ENCODE measurements at places on chromosomes 3 and 15.

GRCh38 chr3:187213616-187214015 lies 16.3 kb downstream of the RTP1 start:
- DNase-seq = no peak

- DNase-seq = no peak
Observed at GRCh38 chr3:107413264-107413663, 36.0 kb downstream of the CCDC54 start.

DNA sequence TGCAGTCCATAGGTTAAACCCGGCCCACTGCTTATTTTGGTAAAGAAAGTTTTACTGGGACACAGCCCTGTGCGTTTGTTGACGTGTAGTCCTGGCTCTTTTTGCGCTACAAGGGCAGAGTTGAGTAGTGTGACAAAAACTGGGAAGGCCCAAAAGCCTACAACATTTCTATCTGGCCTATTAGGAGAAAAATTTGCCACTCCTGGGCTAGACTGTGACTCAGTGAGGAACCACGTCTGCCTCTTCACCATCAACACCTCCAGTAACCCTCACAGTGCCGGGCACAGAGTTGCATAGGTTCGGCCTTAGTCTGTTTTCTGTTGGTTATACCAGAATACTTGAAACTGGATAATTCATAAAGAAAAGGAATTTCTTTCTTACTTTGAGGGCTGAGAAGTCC lies 110.3 kb downstream of the TOP2B start:
- no peak for DNase-seq

DNA sequence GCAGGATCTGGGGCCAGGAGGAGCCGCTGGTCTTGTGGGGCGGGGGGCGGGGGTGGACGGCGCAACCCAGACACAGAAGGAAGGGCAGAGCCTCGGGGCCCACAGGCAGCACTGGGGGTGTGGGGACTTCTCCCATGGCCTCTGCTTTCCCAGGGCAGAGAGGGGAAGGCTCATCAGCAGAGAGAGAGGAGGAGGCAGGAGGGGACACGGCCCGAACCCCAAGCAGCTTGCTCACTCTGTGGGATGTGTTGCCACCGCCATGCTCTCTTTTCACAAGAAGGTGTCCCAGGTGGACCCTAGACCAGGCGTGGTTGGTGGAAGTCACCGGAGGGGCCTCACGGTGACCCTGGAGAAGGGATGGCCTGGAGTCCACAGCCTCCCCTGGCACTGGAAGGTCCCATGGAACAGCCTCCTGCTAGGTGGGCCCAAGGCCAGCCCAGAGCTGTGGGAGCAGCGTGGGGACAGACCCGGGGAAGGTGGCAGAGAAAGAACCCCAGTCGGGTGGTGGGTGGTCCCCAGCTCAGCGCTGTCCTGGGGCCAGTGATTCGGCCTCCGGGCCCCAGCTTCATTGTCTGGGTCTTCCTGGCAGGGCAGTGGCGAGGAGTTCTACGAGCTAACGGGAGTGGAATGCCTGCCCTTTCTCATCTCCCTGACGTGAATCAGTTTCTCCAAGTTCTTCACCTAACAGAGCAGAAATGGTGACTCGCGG lies 46.8 kb upstream of the PCSK6 start:
- no peak for DNase-seq

DNA sequence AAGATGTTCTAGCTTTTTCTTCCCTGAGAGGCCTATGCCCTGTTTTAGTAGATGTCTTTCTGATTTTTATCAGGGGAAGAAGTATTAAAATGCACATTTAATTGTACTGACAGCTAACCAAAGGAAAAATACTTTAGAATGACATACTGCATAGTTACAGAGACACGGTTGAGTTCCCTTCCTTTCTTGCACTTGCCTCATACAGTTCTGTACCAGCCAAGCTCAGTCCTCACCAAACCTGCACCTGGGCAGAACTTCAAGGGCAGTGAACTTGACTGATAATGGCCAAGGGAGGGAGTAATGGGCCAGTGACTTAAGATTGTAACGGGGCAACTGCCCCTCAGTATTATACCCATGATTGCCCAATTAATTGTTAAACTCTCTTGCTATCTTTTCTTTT lies 34.1 kb upstream of the RASGRP1 start:
- DNase-seq = no peak

DNA sequence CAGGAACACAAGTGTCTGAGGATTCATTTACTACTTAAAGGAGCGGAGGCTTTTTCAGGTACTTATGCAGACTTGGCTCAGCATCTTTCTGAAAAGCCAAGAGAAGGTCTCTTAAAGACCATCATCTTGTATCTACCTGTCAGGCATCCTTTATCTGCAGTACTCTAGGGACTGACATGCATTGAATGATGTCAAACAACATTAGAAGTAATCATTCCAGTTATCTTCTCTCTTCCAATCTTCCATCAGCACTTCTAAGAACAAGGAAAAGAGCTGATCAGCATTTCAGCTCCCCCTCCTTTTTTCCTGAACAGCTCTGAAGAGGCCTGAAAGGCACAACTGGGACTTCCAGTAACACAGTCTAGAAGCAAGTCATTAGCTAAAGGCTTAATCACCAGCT lies 214.8 kb downstream of the KCNH8 start:
- no peak for DNase-seq

- DNase-seq = no peak
Observed at GRCh38 chr3:196590279-196590678, 21.8 kb downstream of the FBXO45 start.

- DNase-seq = peak; percentile 96
Observed at GRCh38 chr15:70596354-70597055, 166.9 kb downstream of the UACA start.

DNA sequence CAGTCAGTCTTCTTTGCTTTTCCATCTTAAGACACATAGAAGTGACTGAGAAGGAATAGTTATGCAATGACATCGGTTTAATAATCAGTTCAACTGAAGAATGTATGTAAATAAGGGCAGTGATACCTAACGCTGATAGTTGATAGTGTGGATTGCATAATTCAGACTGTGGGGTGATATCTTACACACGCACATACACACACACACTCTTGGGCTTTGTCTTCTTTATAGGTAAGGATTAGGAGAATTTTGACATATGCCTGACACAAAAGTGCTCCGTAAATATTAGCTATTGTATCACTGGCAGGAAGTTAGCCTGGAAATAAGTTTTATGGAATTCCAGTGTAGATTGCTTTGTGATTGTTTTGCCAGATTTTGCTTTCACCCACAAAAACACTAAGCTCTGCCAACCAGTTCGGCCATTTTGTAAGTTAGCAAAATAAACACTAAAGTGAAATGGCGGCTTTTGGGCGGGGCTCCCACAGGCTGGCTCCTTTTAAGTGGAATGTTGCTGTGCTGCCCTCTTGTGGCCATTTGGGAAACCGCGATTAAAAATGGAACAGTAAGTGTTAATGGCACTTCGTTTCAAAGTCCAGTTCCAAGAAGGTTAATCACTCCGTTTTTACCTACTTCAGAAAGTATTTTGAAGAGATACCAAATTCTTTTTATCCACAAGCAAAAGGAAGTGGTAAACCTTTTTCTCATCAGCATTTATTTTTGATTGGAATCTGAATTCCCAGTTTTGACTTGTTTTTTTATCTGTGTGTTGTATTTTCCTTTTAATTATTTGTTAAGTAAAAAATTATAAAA lies 17.7 kb downstream of the CHD2 start:
- DNase-seq = peak; percentile 95

DNA sequence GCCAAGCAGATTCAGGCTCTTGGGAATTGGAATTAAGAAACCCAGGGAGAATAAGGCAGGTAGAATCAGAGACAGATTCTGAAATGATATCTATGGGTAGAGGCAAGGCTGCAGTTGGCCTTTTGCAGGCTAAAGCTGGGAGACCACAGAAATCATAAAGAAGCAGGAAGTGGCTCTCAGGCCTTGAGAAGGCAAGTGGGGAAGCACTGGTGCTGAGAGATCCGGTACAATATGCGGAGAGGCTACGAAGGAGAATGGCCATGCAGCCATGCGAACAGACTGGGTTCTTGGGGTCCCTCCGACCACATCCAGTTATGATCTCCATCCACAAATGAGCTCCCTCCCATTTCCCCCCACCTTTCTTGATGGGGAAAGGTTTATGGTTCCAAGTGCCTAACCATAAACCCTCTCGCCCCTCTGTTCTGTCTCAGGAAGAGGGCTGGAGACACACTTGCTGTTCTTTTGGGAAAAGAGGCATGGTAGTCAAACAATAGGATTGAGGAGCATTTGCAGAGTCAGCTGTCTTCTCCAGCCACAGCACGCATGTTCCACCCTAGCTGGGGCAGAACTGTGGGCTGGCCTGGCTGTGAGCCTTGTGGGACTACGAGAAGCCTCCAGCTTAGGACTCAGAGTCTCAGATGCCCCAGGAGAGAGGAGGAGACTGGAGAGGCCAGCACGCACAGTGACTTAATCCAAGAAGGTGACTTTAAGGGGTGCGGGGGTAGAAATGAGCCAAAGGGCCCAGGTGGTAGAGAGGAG lies 99.6 kb downstream of the RPLP1 start:
- DNase-seq = no peak

GRCh38 chr15:67836477-67836876 lies 3.4 kb downstream of the RNU6-1 start:
- DNase-seq = peak; percentile 40

DNA sequence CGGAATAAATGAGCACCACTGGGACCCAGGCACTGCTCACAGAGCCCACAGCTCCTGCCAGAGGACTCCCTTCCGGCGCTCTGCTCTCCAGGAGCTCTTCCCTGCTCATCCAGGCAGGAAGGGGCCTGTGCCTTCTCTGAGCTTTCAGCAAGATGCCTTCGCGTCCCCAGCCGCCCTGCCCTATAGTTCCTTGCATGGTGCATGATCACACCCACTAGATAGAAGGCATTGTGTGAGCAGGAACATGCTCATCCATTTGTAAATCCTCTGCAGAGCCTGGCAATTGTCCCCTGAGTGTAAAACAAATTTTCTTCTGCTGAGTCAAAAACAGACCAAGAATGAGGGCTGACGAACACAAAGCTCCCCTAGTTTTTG lies 181.6 kb downstream of the MEGF11 start:
- DNase-seq = no peak

GRCh38 chr3:126917232-126917804 lies 65.6 kb upstream of the PLXNA1 start:
- no peak for DNase-seq

- no peak for DNase-seq
Observed at GRCh38 chr15:40590667-40591050, 3.4 kb upstream of the KNL1 start.

GRCh38 chr3:160012108-160012507 lies 23.5 kb downstream of the IL12A start:
- no peak for DNase-seq

GRCh38 chr15:92366381-92366780 lies 27.3 kb upstream of the ST8SIA2 start:
- no peak for DNase-seq

DNA sequence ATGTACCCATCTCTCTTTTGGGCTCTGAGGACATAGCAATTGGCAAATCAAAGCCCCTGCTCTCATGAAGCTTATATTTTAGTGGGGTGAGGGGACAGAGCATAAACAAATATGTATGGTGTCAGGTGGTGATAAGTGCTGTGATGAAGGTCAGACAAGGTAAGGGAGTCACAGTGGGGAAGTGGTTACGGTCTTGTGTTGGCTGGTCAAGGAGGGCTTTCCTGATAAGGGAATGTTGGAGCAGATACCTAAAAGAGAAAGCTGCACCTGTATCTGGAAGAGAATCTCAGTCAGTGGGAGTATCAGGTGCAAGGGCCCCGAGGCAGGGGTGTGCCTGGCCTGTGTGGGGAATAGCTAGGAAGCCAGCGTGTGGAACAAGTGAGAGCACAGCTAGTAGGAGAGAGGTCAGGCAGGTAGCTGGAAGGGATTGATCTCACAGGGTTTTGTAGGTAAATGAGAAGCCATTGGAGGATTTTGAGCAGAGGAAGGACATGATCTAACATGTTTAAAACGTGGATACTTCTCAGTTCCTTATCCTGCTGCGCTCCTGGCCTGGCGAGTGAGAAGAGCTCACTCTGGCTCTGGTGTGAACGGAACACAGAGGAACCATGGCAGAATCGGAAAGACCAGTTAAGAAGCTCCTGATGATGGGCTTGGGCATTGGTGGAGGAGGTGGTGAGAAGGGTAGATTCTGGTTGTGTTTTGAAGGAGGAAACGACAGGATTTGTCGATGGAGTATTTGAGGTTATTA lies 35.5 kb downstream of the MRAS start:
- DNase-seq = no peak

GRCh38 chr15:22257047-22258008 lies 177.0 kb downstream of the OR4M2 start:
- peak; percentile 11 for DNase-seq

- DNase-seq = no peak
Observed at GRCh38 chr3:172687501-172687900, 23.4 kb downstream of the NCEH1 start.

- DNase-seq = no peak
Observed at GRCh38 chr3:113153499-113154107, 57.8 kb upstream of the BOC start.

GRCh38 chr3:143220741-143221140 lies 101.2 kb downstream of the CHST2 start:
- DNase-seq = no peak

- DNase-seq = no peak
Observed at GRCh38 chr15:80946576-80946975, 43.0 kb downstream of the MESD start.

DNA sequence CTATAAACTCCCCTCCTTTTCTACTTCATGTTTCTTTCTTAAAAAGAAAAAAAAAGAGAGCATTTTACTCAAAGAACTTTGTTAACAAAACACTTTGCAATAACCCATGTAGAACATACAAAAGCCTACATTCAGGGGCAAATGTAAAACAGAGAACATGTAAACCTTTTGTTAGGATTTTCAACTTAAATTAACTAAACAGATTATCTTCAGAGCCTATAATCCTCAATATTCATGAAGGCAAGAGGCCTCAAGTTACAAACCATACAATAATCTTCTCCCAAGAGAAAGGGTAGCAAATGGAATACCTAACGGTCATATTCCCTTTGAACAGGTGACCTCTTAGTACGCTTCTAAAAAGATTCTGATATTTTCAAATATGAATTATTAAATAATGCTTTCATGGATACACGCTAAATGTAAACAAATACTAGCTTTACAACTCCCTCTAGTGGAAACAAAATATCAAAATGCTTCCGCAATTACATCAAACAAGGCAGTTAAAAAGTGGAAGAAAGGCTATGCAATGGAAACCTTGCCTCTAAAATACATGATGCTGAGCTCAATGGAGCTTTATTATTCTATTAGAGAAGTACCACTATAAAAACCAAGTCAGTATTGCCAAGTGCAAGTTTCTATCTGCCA lies 9.9 kb downstream of the CEP152 start:
- peak; percentile 59 for DNase-seq
